ENCODE measurements at places on chromosomes 16 and 17.
A peak's percentile ranks its signal among the peaks of the same experiment; 100 is the strongest.

GRCh38 chr17:2363851-2364762 is 26.8 kb downstream of the SGSM2 start:
- no peak for DNase-seq

GRCh38 chr16:84450176-84450865 is 54.1 kb downstream of the MEAK7 start:
- DNase-seq: no peak

DNA sequence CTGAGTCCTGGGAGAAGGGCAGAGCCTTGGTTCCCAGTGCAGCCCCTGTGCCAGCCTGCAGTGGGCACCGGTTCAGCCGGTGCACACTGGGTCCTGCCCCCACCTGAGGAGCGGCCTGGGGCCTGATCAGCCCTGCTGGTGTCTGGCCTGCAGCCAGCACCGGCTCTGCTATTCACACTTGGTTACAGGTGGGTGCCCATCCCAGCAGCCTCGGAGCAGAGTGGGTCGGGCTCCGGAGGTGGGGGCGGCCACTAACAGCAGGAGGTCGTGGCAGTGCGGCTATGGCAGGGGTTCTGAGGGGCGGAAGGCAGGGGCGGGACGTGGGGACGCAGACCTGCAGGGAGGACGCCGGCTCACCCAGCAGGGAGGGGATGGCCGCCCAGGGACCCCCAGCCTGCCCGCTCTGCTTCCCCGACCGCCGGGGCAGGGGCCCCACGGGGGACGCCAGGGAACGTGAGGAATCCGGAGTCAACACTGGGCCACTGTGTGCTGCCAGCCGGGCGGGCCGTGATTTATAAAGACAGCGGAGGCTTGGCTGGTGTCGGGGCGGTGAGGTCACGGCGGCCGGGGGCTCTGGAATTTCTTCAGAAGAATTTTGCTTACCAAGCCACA is 20.3 kb downstream of the METRNL start:
- DNase-seq: peak; percentile 51

DNA sequence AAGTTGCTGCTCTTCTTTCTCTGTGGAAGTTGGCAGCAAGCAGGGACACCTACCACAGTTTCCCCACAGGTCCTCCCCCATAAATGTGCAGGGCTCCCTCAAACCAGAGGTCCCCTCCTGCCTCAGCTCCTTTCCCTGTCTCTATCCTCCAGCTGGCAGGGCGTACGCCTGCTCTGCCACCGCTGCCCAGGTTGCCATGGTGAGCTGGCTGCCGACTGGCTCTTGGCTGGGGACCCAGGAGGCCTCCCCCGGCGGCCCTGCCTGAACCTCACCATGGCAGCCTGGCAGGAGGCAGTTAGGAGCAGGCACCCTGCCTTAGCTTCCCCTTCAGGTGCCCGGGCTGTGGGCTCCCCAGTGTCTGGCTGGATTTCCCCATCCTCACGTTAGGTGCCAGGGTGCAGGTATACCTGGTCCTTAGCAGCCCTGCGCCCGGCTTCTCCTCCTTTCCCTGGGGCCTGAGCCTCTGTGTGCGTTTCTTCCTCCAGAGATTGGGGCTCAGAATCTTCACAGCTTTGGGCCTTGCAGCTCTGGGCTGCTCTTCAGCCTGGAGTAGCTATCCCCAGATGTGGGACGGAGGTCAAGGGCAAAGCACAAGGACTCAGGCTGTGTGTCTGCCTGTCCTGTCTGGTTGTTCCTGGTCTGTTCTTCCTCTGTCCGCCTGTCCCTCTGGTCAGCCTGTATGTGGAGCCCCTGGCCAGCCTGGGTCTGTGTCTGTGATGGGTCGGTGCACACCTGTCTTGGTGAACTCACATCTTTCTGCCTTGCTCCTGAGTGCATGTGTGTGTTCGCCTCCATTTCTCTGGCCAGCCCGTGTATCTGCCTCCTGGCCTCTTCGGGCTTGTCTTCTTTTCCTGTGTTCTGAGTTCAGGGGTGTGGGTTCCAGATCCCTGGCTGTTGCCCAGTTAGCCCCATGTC is 15.7 kb downstream of the GJD3 start:
- DNase-seq: no peak

DNA sequence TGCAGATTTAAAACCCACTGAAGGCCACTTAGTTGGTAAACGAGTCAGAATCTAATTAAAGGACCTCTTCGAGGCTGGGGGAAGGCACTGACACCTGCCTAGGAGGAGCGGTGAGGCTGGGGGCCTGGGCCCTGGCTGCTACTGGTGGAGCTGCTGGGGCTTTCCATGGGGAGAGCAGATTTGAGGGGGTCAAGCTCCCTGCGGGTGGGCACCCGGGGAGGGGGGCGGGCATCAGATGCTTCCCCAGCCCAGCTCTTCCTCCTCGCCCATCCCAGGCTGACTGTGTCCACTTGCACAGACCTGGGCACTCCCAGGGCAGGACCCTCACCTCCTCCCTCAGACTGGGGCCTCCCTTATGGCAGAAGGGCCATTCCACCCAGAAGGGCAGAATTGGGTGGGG is 19.0 kb downstream of the SRCIN1 start:
- DNase-seq: no peak

- no peak for DNase-seq
These were observed 51.3 kb downstream of the HS3ST3B1 start for GRCh38 chr17:14352136-14352535.

DNA sequence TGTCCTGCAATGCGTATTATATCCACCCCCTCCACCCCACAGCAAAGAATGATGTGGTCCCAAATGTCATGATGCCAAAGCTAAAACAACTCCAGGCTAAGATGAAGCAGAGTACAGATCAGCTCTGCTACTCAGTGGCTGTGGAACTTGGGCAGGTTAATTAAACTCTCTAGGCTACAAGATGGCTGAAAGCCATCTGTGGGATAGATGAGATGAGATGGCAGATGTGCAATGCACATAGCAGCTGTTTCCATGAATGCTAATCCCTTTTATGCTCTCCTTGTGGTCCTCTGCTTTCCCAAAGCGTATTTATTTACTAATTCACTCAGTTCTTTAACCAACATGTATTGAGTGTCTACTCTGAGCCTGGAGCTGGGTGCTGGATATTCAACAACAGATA is 114.4 kb downstream of the GRIN2A start:
- DNase-seq: no peak

GRCh38 chr17:10081571-10082169 is 116.7 kb downstream of the GAS7 start:
- no peak for DNase-seq

DNA sequence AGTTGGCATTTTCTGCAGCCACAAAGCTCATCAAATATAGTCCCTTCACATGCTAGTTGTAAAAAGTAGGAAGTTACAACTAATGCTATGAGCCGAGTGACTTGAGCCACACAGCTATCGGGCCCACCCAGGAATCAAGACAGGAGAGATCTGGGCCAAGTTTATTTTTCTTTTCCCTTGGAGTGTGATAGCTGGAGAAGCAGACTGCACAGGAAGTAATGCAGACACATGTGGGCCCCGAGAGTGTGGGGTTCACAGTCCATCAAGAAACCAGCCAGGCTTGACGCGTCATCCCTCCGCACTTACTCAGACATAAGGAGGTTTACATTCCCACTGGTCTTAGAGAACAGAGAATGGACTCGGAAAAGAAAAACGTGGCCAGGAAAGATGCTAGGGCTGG is 403.1 kb upstream of the CDH11 start:
- peak; percentile 45 for DNase-seq

GRCh38 chr17:57880086-57880456 is 30.2 kb upstream of the MRPS23 start:
- DNase-seq: peak; percentile 51

- DNase-seq: no peak
These were observed 27.3 kb downstream of the GAS7 start for GRCh38 chr17:10171122-10171571.

- no peak for DNase-seq
These were observed 84.7 kb downstream of the TUBD1 start for GRCh38 chr17:59807892-59808509.

DNA sequence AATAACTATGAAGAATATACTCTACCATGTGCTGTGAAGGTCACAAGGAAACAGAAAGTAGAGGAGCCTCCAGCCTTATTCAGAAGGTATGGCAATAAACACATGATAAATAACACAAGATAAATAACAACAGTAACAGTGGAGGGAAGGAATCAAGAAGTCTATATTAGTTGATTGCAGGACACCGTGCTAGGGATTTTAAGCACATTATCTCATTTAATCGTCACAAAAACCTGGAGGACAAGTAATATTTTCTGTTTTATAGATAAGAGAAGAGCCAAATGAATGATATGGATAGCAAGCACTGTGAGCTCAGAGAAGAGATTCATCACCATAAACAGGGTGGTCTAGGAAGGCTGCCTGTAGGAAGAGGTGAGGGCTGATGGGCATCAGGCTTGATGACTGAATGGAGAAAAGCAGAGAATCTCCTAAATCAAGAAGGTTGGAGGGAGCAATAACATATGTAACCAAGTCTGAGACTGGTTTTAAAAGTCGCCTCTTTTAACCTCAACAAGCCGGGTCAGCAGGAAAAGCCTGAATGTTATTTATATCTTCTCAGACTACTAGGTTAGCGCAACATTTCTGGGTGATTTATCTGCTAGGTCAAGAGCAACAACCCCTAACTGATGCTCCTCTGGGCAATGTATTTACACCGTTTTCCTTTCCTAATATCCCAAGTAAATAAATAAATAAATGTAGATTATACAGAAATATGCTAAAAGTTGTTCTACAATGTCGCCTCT is 8.3 kb downstream of the TOM1L2 start:
- DNase-seq: no peak

- DNase-seq: no peak
These were observed 6.7 kb downstream of the PIPOX start for GRCh38 chr17:29049541-29050145.

DNA sequence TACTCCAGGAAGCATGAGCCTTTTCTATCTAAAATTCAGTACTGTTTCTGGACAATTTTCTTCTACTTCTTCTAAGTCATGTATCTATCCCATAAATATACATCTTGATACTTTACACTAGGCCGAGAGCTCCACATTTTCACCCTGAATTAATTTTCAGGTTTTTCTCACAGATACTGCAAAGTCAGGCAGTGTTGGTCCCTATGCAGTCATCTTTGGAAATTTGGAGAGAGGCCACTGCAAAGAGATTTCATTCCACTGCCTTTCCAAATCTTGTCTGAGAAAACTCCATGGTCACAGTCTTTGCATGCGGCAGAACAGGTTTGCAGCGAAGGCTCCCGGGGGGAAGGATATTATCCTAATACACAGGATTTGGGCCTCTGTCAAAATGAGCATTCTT is 28.2 kb downstream of the DUSP14 start:
- DNase-seq: no peak

DNA sequence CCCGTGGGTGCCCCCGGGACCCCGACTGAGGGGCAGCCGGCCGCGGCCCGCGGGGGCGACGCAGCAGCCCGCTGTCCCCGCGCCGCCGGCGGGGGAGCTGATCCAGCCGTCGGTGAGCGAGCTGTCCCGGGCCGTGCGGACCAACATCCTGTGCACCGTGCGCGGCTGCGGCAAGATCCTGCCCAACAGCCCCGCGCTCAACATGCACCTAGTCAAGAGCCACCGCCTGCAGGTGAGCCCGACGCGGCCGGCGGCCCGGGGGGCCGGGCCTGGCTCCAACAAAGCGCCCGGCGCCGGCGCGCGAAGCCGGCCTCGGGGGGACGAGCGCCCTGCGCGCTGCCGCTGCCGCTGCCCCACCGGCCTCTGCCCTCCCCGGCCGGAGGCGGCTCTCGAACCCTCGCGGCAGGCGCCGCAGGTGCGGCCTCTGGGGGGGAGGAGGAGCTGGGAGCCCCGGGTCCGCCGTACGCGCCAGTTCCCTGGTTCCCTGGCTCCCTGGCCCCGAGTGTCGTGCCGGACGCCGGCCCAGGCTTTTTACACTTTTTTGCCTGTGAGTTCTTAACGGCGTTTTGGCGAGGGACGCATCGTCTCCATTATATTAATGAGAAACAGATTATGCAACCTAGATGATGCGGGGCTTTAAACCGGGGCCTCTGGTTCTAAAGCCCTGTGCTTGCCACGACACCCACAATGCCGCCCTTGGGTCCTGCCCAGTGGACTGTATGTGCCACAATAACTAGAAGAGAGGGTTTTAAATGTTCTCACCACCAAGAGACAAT is 521 bp downstream of the ATMIN start:
- peak; percentile 60 for DNase-seq

DNA sequence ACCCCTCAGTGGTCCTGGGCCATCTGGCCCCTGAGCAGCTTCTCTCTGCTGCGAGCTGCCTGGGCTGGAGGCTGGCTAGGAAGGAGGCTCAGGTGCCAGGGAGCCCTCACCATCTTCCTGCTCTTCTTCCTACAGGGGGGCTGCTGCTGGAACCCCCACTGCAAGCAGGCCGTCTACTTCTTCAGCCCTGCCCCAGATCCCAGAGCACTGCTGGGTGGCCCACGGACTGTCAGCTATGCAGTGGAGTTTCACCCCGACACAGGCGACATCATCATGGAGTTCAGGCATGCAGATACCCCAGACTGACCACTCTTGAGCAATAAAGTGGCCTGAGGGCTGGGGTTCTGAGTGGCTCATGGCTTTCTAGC is 46.1 kb downstream of the PRMT7 start:
- no peak for DNase-seq

DNA sequence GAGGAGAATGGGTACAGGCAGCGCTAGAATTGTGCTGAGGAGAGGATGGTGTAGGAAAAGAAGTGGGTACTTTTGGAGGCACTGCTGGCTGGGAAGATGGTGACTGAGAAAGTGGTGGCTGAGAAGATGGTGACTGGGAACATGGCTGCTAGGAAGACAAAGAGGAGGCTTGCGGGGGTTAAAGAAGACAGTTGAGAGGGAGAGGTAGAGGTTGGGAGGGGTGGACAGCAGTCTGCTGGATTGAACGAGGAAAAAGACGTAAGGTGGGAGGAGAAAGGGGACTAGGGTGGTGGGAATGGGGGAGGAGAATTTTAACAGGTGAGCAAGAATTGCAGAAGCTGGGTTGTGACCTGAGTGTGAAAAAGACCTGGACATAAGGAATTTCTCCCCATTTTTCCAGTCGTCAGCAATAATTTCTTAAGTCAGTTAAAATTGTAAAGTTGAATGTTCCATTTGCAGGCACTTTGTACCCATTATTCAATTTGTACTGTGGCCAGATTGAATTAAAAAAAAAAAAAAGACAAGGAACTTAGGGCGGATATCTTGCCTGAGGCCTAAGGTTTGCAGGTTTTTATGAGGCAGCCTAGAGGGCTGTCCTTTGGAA is 2450.0 kb downstream of the TP53TG3F start:
- DNase-seq: no peak

Measured in ELR (cell line).